ENCODE measurements at places on chromosomes 1 and 21. TPM values are rescaled to one million over a fixed set of nuclear protein-coding genes. Genes with fewer than 3 reads are reported as not detected.

- no peak for DNase-seq
These were observed 393 bp downstream of the LYSMD1 start for GRCh38 chr1:151165281-151165737.

DNA sequence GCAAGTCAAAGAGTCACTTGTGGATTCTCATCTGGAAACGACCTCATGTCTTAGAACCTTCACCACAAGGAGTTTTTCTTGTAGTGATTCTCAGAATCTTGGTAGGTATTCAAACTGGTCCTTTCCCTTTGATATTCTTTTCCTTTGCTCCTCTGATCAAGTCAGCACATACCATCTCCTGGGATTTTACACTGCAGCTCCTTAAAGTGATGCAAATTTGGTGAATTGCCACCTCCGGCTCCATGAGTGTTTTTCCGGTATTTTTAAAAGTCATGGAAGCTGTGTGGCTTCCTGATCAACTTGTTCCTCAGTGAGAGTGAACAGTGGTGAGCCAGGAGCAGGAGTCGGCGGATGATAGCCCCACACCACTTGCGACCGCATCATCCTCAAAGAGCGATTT, 182.1 kb upstream of the DAB1 start:
- DNase-seq: no peak

GRCh38 chr1:114208106-114208505, 54.4 kb upstream of the SYT6 start:
- DNase-seq: no peak

DNA sequence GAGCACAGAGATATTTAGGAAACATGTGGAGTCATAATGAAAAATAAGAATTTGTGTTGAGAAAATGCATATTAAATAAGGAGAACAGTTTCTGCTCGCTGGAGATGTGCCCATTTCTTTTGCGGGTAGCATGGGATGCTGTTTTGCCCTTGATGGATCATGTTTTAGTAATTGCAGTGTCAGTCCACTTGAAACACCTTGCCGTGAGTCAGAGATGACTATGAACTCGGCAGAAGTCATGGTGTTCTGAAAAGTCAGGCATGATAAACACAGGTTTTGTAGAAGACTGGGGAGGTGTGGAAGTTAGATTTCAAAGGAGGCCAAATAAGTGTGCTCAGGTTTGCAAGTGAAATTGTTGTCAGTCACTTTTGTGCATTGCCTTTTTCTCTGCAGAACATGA, 315.0 kb upstream of the LRRC7 start:
- no peak for DNase-seq

DNA sequence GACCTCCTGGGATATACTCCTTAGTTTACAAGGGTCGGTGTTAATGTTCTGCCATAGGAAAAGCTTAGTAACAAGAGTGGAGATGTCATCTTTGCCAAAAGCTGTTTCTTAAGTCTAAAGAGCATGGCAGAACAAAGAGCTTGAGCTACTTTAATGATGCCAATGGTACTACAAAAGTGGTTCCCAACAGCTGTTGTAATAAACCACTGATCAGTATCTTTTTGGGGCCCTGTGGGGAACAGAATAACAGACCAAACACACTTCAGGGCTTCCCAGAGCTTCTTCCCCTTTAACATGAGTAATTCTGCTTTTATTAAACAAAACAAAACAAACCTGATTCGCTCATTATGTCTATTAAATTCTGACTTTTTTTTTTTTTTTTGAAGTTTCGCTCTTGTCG, 116.3 kb downstream of the NCAM2 start:
- DNase-seq: no peak

DNA sequence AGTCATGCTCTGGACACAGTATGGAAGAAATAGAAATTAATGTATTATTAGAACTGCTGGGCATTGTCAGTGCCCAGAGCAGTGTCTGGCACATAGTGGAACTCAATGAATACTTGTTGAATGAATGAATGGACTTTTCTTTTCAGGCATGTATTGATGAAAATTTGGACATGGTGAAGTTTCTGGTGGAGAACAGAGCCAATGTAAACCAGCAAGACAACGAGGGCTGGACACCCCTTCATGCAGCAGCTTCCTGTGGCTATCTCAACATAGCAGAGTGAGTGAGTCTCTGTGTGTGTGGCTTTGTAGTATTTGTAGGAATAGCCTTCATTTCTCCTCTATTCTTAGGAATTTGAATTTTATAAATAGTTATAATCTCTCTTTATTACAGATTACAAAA, 68.1 kb downstream of the PPP1R12B start:
- DNase-seq: no peak

- DNase-seq: no peak
These were observed 503.8 kb upstream of the PLXNA2 start for GRCh38 chr1:208747979-208748378.

- DNase-seq: no peak
These were observed 63.8 kb downstream of the LAMC1 start for GRCh38 chr1:183087001-183087400.

GRCh38 chr21:15050568-15051377, 14.0 kb downstream of the NRIP1 start:
- DNase-seq: no peak

DNA sequence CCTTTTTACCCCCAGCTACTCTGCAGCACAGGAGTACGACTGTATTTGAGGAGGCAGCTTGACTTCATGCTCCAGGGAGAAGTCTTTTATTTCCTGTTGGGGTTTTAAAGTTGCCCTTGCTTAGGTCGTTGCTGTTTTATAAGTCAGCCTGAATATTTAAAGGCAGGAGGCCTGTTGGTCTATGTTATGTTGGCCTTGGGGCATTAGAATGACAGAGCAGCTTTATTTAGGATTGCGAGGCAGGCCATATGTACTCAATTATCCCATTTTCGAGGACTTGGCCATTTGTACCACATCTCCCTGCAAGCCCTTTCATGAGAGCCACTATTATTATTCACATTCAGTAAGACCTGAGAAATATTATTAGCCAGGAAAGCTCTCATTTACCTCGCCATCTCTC, 47.0 kb downstream of the KIF26B start:
- DNase-seq: no peak

- peak; percentile 48 for DNase-seq
These were observed 65.8 kb downstream of the AK5 start for GRCh38 chr1:77347646-77348045.

DNA sequence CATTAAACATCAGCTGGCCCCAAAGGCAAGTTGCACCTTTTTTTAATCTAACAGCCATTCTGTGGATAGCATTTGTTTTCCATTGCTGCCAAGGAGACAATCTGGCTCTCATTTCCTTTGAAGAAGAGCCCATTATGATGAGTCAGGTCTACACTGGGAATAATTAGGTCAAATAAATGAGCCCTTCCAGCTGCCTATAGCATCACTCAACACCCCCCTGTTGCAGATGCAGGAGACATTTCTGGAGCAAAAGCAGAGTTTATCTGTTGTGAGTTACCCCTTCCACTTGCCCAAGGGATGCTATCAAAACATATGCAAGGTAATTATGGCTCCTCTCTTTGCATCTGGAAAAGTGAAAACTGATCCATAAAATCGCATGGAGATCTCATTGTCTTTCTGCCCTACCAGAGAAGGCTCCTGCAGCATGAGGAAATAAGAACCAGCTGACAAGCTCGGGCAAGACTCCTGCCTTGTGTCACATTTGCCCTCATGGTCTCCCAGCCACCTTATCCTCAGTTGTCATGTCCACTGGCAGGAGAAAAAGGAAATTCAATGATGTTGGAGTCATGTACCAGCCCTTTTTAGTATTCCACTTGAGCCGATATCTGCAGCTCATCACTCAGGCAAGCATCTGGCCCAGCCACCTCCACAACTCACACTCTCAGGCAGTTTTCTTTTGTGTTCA, 135.9 kb downstream of the SLC30A10 start:
- peak; percentile 42 for DNase-seq

- DNase-seq: no peak
These were observed 30.4 kb upstream of the SNX27 start for GRCh38 chr1:151581451-151581850.

- no peak for DNase-seq
These were observed 48.4 kb upstream of the HOOK1 start for GRCh38 chr1:59766227-59766855.

- DNase-seq: peak; percentile 72
These were observed 18.2 kb upstream of the RC3H1 start for GRCh38 chr1:174040387-174040786.

TGFBR3 gene
- 24.2 TPM for polyA plus RNA-seq

B3GALT5 gene
- polyA plus RNA-seq: 0.05 TPM

CD5L gene
- not detected for polyA plus RNA-seq

TMEM125 gene
- polyA plus RNA-seq: not detected

PLEKHA6 gene
- polyA plus RNA-seq: 6.8 TPM

KLHL20 gene
- 19.7 TPM for polyA plus RNA-seq

ADAMTS4 gene
- polyA plus RNA-seq: 0.72 TPM
